ENCODE measurements at places on chromosomes 7 and 10.

DNA sequence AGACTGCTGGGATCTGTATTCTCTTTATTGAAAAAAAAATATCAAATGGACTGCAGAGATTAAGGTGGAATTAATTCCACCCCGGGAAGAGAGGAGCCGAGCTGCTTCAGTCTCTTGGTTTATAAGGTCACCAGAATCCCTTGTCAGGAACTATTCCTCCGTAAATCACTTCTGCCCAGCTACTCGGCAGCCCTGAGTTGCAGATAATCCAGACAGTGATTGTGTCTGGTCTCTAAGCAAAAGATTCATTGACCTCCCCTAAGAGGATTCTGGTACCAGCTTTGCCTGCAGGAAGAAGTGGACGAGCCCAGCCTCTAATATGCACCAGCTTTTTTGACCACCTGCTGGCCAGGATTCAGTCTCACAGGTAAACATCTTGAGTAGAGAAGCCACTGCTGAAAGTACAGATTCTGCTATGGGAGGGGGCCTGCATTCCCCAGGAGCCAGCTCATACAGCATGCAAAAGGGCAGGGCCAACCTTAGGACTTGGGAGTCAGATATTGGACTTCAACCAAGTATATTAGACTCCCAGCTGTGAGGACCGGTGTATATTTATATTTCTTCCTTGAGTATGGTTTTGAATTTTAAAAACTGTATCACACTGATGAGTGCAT lies 27.1 kb upstream of the PLXNA4 start:
- DNase-seq: no peak

GRCh38 chr10:7449063-7449695 lies 38.3 kb upstream of the SFMBT2 start:
- DNase-seq: no peak

GRCh38 chr7:46932676-46933424 lies 649.1 kb downstream of the TNS3 start:
- no peak for DNase-seq

- DNase-seq: no peak
Observed at GRCh38 chr10:132618158-132618919, 80.8 kb downstream of the INPP5A start.

GRCh38 chr10:125823663-125824251 lies 411 bp downstream of the BCCIP start:
- DNase-seq: no peak

- DNase-seq: no peak
Observed at GRCh38 chr7:104857458-104858425, 156.3 kb upstream of the KMT2E start.

DNA sequence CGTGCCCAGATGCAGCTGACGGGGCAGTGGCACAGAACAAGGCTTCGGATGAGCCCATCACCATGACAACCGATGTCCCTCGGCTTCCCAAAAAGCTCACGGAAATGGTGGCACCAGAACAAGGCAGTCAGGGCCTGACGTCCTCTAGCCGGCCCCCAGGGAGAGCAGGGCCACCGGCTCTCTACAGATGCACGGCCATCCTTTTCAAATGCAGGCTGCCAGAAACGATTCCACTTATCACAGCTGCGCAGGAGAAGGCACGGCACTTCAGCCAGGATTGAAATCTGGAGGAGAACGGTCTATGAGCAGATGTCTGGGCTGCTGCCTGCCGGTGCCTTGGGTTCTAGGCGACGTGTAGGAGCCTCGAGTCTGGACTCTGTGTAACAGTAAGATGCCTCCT lies 223.8 kb downstream of the ZMYND11 start:
- DNase-seq: no peak

- no peak for DNase-seq
Observed at GRCh38 chr7:111256391-111256790, 165.5 kb downstream of the LRRN3 start.

DNA sequence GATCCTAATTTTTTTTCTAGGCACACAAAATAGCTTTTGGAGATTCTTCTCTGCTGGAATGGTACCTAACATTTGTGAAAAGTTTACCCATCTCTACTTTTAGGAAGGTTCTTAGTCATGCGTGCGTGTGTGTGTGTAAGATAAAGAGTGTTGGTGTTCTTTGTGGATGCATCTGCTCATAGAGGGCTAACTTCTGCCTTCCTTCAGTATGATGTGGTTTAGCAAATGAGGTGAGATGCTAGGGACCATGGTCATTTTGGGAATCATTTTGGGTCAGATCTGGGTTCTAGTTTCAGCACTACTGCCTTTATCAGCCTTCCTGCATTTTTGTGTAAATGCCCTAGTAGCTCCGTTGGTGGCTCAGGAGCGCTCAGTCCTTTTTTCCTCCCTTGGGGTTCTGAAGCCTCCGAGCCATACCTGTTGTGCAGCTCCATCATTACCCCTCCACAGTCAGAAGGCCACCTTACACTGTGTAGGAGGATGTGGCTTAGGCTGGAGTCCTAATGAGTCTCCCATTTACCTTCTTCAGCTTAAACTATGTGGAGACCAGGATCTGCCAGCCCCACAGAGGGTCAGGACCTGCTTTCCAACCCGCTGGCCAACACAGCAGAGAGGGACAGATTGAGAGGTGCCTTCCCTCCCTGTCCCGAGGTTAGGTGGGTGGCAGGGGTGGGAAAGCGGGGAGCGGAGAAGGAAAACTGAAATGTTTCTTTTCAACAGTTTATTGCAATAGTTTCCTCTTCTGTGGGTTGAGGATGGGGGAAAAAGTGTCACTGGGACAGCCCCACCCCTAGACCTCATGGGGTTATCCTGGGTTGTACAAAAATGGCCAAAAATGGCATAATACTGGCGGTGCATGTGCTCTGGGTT lies 31.2 kb downstream of the TSPAN14 start:
- no peak for DNase-seq

GRCh38 chr10:77357611-77358310 lies 279.8 kb downstream of the KCNMA1 start:
- no peak for DNase-seq

DNA sequence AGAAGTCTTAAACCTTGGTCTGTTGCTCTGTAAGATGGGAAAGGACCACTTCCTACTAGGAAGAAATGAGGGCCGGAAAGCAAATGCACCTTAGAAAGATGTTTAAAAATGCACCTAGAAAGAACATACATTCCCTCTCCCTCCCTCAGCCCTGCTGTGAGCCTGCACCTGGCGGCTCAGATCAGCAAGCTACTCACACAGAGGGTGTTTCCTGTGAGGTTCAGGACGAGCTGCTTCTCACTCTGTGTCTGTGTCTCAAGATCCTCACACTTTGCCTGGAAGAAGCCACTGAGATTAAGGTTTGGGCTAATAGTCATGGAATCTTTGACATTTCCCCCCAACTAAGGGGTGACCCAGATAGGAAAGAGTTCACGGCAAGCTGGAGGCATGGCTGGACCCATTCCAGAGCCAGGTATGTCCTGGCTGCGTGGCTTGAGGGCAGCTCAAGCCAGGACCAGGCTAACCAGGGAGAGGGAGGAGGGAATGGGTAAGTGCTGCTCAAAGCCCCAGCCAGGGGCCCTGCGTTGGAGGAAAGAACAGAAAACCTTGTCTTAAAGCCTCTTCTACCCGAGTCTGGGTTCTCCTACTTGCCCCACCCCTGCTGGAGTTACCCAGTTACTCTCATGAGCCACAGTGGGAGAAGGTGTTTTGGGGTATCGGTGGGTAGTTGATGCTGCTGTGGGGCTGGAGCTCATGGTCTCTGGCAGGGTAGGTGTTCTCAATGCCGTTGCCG lies 47.5 kb downstream of the PODXL start:
- no peak for DNase-seq

DNA sequence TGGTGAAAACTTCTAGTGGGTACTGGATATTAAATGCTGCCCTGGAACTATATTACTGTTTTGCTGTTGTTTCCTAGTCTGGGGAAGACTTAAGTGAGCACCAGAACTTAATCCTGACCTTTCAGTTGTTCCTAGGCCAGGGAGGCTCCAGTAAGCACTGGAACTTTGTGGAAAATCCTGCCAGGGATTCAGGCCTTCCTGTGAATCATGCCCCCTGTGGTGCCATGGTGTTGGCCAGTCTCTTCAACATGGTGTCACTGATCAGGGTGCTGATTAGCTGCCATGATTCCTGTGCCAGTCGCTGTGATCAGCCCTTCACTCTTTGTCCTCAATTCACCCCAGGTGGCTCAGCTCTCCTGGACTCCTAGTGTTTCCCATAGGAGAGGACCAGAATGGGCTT lies 8.5 kb upstream of the AOAH start:
- DNase-seq: no peak

- DNase-seq: no peak
Observed at GRCh38 chr7:149832332-149833041, 5.7 kb upstream of the ZNF862 start.

GRCh38 chr10:96369890-96370583 lies 11.2 kb upstream of the OPALIN start:
- no peak for DNase-seq
